OCI-LY7 (cell line): ENCODE measurements at places on chromosomes 12 and 14.

DNA sequence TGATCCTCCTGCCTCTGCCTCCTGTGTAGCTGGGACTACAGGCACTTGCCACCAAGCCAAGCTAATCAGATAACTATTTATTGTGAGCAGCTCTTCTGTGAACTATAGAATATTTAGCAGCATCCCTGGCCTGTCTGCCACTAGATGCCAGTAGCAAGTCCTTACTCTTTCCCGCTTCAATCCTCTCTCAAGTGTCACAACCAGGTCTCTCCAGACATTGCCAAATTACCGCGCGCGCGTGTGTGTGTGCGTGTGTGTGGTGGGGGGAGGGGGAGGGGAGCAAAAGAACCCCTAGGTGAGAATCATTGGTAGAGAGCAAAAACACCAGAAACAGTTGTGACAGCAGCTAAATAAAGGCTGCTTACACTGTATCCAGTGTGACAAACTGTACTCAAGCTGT lies 49.9 kb downstream of the PPP2R5E start:
- DNase-seq, result peak; percentile 8

GRCh38 chr12:77239617-77240016 lies 174.2 kb upstream of the E2F7 start:
- no peak for DNase-seq

GRCh38 chr12:63912651-63913050 lies 68.2 kb downstream of the SRGAP1 start:
- no peak for DNase-seq

GRCh38 chr12:130714091-130714590 lies 2.0 kb downstream of the RIMBP2 start:
- DNase-seq, result no peak

- DNase-seq, result no peak
Observed at GRCh38 chr14:100498068-100498467, 89.1 kb downstream of the BEGAIN start.

DNA sequence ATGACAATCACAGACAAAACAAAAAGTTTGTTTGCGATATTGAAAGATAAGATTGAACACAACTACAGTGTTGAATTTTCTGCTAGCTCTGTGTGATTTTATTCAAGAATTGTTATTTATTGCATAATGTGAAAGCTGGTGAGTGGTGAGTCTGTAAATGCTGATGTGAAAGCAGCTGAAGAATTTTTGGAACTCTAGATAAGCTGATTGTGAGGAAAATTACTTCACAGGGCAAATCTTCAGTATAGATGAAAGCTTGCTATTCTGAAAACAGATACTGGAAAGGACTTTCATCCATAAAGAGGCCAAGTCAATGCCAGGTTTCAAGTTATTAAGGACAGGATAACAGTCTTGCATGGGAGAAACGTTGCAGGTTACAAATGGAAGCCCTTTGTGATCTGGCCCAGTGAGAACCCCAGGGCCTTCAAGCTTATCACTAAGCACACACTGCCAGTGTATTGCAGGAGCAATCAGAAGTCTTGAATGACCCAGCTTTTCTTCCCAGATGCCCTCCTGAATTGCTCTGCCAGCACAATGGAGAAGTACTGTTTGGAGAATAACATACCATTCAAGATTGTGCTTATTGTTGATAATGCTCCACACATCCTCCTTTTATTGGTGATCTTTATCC lies 153.7 kb downstream of the PCNX1 start:
- no peak for DNase-seq
